Uterus (tissue), 4 donors: ENCODE measurements at places on chromosomes 6 and 20. TPM values are rescaled to one million over a fixed set of nuclear protein-coding genes. Genes with fewer than 3 reads are reported as not detected.

Gene TRIM40
- total RNA-seq, result not detected

Gene FAM229B
- 47.6 TPM for total RNA-seq

Gene C2
- total RNA-seq, result 4.7 TPM

Gene DEFB124
- 3.2 TPM for total RNA-seq

Gene TNNC2
- not detected for total RNA-seq

Gene EFCAB8
- total RNA-seq, result not detected

Gene PSORS1C2
- not detected for total RNA-seq

Gene FOXC1
- 1.8 TPM for total RNA-seq

Gene GJA10
- not detected for total RNA-seq

Gene DNAAF9
- 25.2 TPM for total RNA-seq

DNA sequence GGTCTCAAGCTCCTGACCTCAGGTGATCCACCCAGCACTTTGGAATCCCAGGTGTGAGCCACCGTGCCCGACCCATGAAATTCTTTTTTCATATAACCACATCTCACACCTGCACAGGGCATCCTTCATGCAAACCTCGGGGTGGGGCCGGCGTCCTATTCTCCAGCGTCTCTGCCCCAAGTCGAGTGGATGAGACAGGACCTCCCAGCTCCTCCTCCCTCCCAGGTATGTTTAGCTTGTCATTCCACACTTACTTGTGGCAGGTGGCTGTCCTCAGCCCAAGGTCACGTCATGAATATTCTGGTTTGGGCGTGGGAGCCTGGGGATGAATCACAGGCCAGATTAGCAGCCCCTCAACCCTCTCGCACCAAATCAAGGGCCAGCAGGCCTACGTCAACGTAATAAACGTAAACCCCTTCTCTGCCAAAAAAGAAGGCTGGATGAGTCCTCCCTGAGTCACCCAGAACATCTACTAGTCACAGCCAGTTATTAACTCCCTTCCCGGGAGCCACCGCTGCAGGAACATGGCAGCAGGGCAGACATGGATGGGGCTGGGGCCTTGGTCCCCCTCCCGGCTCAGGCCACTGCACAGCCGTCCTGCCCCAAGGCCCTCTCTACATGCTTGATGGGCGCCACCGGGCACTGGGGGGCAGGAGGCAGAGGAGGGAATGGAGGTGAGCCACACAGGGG is 91.7 kb downstream of the YTHDF1 start:
- no peaks in the 10 kb centered on the region for H3K36me3 ChIP-seq
- no peak for DNase-seq
- no peak overlapping the region for H3K4me3 ChIP-seq
- H3K27ac ChIP-seq, result no peak overlapping the region
- no peaks in the 10 kb centered on the region for H3K27me3 ChIP-seq

DNA sequence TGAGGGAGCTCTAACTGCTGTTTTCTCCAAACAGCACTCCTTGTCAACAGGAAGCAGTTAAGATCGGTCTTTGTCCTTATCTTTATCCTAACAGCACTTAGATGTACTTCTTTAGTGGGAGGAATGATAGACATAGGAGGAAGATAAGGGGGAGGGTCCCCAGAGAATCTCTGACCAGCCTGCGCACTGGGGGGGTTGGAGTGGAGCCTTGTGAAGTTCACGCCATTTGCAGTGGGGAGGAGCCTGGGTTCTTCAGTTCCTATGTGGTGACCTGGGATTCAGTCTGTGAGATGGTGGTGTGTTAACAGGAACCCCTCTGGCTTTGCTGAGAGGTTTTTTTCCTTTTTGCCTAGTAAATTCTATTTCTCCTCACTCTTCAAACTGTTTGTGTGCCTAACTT is 18.1 kb upstream of the ASCC3 start:
- no peaks in the 10 kb centered on the region for H3K27me3 ChIP-seq
- H3K36me3 ChIP-seq, result no peaks in the 10 kb centered on the region
- H3K4me3 ChIP-seq, result no peak overlapping the region
- no peak overlapping the region for H3K27ac ChIP-seq
- no peaks in the 10 kb centered on the region for H3K4me1 ChIP-seq

DNA sequence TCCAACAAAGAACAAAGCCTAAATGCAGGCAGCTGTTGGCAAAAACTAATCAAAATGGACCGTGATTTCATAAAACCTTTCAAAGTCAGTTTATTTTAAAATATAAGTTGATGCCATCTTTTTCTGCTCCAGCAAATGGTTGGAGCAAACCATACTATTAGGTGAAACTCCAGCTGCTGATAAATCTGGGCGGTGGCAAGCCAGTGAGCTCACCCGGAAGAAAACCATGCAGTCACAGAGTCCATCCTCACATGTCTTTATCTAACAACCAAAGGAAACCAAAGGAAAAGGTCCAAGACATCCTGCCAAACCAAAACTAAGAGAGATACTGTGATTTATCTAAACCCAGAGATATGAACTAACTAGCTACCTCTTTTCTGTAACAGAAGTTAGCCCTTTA is 72.6 kb downstream of the HIVEP2 start:
- DNase-seq, result no peak
- H3K36me3 ChIP-seq, result no peaks in the 10 kb centered on the region
- H3K27ac ChIP-seq, result no peak overlapping the region
- H3K4me3 ChIP-seq, result no peak overlapping the region

DNA sequence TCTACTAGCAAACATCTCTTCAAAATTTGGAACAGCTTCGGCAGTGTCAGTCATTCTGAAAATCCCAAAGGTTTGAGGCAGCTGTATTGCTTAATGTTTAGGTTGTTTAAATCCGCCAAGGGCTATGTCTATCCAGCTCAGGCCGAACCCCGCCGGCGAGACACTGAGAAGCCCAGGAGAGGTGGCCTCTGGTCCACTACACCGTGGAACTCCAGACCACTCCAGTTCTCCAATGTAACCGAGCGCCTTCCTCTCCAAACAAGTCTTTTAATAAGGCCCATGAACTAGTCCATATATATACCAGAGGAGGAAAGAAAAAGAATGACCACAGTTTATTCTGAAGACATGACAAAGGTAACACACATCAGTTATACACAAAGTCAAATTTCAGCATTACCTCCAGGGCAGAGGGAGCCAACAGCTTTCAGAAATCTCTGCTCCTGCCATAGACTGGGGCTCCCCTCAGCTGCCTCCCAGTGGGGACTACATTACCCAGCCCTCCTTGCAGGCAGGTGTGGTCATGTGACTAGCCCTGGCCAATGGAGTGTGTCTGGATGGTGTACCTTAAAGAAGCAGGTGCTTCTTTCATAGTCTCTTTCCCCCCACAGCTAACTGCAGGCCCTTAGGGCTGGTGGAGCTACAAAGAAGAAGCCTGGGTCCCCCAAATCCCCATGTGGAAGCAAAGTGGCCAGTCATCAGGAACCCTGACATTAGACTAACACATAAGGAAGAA is at the start of gene RAMACL:
RAMACL (minus strand) TSS at position 255 of the 733 bp plus-strand sequence; CDS start at position 54, 201 bp downstream.
- no peaks in the 10 kb centered on the region for H3K27me3 ChIP-seq
- no peaks in the 10 kb centered on the region for H3K36me3 ChIP-seq
- DNase-seq, result no peak
- H3K4me1 ChIP-seq, result peaks cover 10% of the 10 kb centered on the region

DNA sequence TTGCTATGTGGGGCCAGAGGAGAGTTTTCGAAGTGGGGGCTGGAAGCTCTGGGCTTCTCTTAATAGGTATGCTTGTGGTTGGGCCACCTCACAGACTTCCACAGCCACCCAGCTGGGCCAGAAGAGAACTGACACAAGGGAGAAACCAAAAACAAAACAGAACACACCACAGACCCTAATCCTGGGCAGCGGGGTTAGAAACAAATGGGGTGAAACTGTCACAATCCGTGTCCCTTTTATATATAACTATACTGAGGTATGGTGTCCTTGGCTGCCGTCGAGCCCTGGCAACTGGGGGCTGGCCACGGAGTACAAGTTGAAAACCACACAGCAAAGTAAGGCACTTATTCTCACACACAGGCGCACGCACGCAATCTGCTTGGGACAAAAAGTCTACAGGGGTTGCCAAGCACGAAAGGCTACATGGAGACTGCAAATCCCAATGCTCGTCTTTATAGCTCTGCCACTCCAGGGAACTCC is 78.3 kb downstream of the TRAM2 start:
- H3K4me3 ChIP-seq, result no peak overlapping the region
- no peaks in the 10 kb centered on the region for H3K4me1 ChIP-seq
- no peaks in the 10 kb centered on the region for H3K27me3 ChIP-seq
- peak overlapping the region; percentile 14 for H3K27ac ChIP-seq
- H3K36me3 ChIP-seq, result no peaks in the 10 kb centered on the region

GRCh38 chr6:37979392-37980221 is 160.1 kb downstream of the ZFAND3 start:
- no peaks in the 10 kb centered on the region for H3K4me1 ChIP-seq
- no peak overlapping the region for H3K4me3 ChIP-seq
- H3K27ac ChIP-seq, result no peak overlapping the region
- H3K36me3 ChIP-seq, result no peaks in the 10 kb centered on the region
- H3K27me3 ChIP-seq, result no peaks in the 10 kb centered on the region

- no peaks in the 10 kb centered on the region for H3K27me3 ChIP-seq
- H3K4me3 ChIP-seq, result no peak overlapping the region
- peak overlapping the region; percentile 25 for H3K27ac ChIP-seq
These were observed 151.2 kb upstream of the TMEM170B start for GRCh38 chr6:11386323-11386722.

GRCh38 chr20:22824077-22824476 is 211.0 kb upstream of the SSTR4 start:
- no peaks in the 10 kb centered on the region for H3K27me3 ChIP-seq
- H3K36me3 ChIP-seq, result no peaks in the 10 kb centered on the region
- H3K4me3 ChIP-seq, result no peak overlapping the region
- DNase-seq, result no peak

- peak overlapping the region; percentile 80 for H3K4me3 ChIP-seq
- H3K4me1 ChIP-seq, result peaks cover 8% of the 10 kb centered on the region
- peak overlapping the region; percentile 100 for H3K27ac ChIP-seq
- no peak for DNase-seq
These were observed 636 bp downstream of the SRF start for GRCh38 chr6:43171707-43172103.

- no peaks in the 10 kb centered on the region for H3K27me3 ChIP-seq
- no peaks in the 10 kb centered on the region for H3K36me3 ChIP-seq
- no peak for DNase-seq
These were observed 52.9 kb downstream of the FAM83B start for GRCh38 chr6:54899442-54899841.

- H3K4me1 ChIP-seq, result no peaks in the 10 kb centered on the region
- H3K36me3 ChIP-seq, result no peaks in the 10 kb centered on the region
- H3K4me3 ChIP-seq, result no peak overlapping the region
- no peaks in the 10 kb centered on the region for H3K27me3 ChIP-seq
- no peak overlapping the region for H3K27ac ChIP-seq
These were observed 89.3 kb downstream of the HTR1B start for GRCh38 chr6:77373955-77374354.

- no peaks in the 10 kb centered on the region for H3K36me3 ChIP-seq
- DNase-seq, result no peak
- no peak overlapping the region for H3K4me3 ChIP-seq
- H3K27me3 ChIP-seq, result no peaks in the 10 kb centered on the region
These were observed 36.6 kb downstream of the DUSP22 start for GRCh38 chr6:328924-329323.

DNA sequence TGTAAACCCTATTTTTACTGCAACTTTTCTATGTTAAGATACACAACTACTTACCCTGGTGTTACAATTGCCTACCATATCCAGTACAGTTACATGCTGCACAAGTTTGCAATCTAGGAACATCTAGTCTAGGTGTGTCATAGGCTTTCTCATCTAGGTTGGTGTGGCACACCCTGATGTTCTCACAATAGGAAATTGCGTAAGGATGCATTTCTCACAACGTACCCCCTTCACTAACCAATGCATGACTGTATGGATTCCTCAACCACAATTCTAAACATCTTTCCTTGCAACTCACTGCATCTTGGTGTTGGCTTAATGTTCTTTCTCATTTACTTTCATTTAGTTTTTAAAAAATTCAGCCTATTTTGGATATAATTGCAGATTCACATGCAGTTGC is 31.6 kb downstream of the GJA10 start:
- no peaks in the 10 kb centered on the region for H3K4me1 ChIP-seq
- no peak overlapping the region for H3K4me3 ChIP-seq
- no peak overlapping the region for H3K27ac ChIP-seq
- H3K36me3 ChIP-seq, result no peaks in the 10 kb centered on the region
- no peak for DNase-seq
- no peaks in the 10 kb centered on the region for H3K27me3 ChIP-seq

- DNase-seq, result no peak
- no peaks in the 10 kb centered on the region for H3K36me3 ChIP-seq
- no peaks in the 10 kb centered on the region for H3K4me1 ChIP-seq
- H3K27me3 ChIP-seq, result no peaks in the 10 kb centered on the region
- no peak overlapping the region for H3K27ac ChIP-seq
- H3K4me3 ChIP-seq, result no peak overlapping the region
These were observed 51.2 kb downstream of the C6orf52 start for GRCh38 chr6:10643201-10643651.

GRCh38 chr6:107321793-107322192 is 137.6 kb downstream of the PDSS2 start:
- H3K4me3 ChIP-seq, result no peak overlapping the region
- no peaks in the 10 kb centered on the region for H3K36me3 ChIP-seq
- H3K4me1 ChIP-seq, result no peaks in the 10 kb centered on the region

GRCh38 chr20:64086801-64087200 is 2.6 kb upstream of the LKAAEAR1 start:
- H3K4me1 ChIP-seq, result no peaks in the 10 kb centered on the region
- no peak overlapping the region for H3K27ac ChIP-seq
- H3K4me3 ChIP-seq, result no peak overlapping the region
- no peak for DNase-seq

DNA sequence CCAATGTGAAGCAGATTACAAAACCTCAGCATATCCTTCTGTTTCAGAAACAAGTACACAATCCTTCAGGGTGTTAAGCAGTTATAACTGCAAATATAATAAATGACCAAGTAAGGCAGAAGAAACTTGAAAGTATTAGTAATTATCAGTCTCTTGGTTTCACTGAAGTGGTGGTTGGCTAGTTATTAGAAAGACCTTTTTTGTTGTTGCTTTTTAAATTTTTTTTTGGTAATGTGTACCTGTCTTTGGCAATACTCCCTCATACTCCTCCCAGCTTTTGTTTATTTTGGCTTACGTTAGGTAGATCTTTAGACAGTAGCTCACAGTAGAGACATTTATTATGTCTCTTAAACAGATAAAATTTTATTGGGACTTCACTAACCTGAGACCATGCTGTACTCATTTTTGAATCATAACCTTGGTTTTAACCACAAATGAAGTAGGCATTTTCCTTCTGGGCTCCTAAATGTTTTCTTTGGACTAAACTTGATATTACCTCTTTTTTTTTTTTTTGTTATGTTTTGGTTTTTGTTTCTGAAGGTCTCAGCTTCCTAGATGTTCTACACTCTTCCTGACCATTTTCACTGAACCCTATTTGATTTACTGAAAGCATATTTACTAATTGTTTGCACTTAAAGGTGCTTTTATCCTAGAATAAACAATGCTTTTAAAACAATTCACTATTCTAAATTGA is 6.4 kb downstream of the CD2AP start:
- H3K27ac ChIP-seq, result no peak overlapping the region
- no peaks in the 10 kb centered on the region for H3K36me3 ChIP-seq
- no peaks in the 10 kb centered on the region for H3K27me3 ChIP-seq
- no peaks in the 10 kb centered on the region for H3K4me1 ChIP-seq
- no peak overlapping the region for H3K4me3 ChIP-seq
- DNase-seq, result no peak
